ENCODE measurements at places on chromosomes 2 and 18.
A peak's percentile ranks its signal among the peaks of the same experiment; 100 is the strongest.

- no peak for DNase-seq
These were observed 32.9 kb downstream of the MTERF4 start for GRCh38 chr2:241068942-241069810.

- DNase-seq: no peak
These were observed 2.9 kb downstream of the CAMKMT start for GRCh38 chr2:44364604-44365003.

DNA sequence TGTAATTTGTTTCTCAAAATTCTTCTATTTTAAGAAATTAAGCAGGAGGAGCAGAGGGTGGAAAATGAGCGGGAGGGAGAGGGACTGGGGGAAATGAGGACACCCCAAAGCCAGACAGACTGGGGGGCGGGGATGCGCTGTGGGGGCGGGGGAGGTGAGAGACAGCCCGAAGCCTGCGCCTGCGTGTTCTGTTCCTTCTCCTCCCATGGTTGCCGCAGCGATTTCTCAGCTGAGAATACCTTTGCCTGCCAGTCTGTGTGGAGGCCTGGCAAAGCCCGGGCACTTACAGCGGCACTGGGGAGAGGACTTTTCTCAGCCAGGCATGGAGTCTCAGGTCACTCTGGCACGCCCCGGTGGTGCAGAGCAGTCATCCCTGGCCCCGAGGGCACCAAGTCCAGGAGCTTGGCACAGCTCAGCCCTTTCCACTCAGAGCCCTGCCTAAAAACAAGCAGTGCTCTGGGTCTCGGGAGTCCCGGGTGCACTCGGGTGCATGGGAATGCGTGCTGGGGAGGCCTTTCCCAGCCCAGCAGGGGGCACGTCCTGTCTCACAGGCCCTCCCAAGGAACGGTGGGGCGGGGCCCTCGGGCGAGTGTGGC lies 289.3 kb upstream of the HS6ST1 start:
- no peak for DNase-seq

GRCh38 chr2:73264332-73264606 lies 20.0 kb downstream of the FBXO41 start:
- DNase-seq: no peak

DNA sequence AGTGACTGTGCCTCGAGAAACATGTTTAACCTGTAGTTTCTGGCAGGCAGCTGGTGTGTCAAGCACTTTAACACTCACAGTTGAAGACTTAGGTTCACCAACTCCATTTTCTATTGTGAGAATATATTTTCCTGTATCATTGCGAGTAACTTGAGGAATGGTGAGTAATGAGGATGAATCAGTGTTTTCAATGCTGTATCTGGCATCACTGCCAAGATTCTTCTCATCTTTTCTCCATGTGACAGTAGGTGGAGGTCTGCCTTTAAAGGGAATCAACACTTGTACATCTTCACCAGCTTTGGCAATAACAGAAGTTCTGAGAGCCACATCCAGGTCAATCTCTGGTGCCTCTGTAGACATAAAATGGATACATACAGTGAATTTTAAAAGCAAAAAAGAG lies 72.8 kb downstream of the PLEKHA3 start:
- peak; percentile 82 for DNase-seq

- no peak for DNase-seq
These were observed 45.3 kb downstream of the LRPPRC start for GRCh38 chr2:43950383-43951008.

DNA sequence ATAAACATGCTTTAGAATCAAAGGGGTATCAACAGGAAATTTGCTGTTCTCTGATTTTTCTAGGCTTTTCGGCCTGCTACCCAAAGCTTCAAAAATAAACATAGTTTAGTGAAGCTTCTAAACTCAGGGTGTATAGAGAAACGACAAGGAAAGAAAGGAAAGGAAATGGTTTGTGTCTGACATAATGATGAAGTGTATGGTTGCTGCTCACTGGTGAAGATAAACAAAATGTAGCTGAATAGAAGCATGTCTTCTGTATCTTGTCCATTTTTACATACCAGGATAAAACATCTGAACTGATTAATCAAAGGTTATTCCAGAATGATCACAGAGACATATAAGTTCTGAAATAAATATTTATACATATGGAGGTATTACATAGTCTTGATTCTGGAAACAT lies 1324.6 kb upstream of the NRXN1 start:
- no peak for DNase-seq

All from AG04449 (cell line).